ENCODE measurements at places on chromosomes 2 and 18. TPM values are rescaled to one million over a fixed set of nuclear protein-coding genes. Genes with fewer than 3 reads are reported as not detected.

The TCF23 gene
- total RNA-seq, result not detected

The SH3RF3 gene
- 53.5 TPM for total RNA-seq

The KCNJ13 gene
- total RNA-seq, result not detected

GRCh38 chr2:134479696-134480330 lies 225.9 kb downstream of the MGAT5 start:
- no peak for DNase-seq

GRCh38 chr18:63831080-63831788 lies 56.0 kb downstream of the SERPINB7 start:
- no peak for DNase-seq

DNA sequence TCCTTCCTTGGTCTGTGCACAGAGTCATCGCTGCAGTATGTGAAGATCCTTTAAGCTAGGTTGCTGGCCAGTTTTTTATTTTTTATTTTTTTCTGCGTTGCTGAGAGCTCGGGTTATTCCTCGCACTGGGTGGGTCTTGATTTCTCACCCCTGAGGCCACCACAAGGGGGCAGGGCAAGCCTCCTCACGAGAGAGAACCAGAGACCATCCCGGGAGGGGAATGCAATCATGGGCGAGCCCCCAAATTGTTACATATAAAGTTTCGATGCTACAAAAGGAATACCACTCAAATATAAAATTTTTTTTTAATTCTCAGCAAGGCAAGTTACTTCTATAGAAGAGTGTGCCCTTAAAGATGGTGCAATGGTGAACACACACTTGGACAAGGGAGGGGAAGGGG lies 24.9 kb downstream of the HTR2B start:
- no peak for DNase-seq

- no peak for DNase-seq
Measured at GRCh38 chr2:110941226-110941625, 179.5 kb upstream of the BCL2L11 start.

- DNase-seq, result no peak
Measured at GRCh38 chr18:58894930-58895329, 30.3 kb downstream of the ZNF532 start.

GRCh38 chr2:158458617-158458920 lies 1.8 kb downstream of the PKP4 start:
- no peak for DNase-seq
